ENCODE measurements at places on chromosomes 4 and X.

DNA sequence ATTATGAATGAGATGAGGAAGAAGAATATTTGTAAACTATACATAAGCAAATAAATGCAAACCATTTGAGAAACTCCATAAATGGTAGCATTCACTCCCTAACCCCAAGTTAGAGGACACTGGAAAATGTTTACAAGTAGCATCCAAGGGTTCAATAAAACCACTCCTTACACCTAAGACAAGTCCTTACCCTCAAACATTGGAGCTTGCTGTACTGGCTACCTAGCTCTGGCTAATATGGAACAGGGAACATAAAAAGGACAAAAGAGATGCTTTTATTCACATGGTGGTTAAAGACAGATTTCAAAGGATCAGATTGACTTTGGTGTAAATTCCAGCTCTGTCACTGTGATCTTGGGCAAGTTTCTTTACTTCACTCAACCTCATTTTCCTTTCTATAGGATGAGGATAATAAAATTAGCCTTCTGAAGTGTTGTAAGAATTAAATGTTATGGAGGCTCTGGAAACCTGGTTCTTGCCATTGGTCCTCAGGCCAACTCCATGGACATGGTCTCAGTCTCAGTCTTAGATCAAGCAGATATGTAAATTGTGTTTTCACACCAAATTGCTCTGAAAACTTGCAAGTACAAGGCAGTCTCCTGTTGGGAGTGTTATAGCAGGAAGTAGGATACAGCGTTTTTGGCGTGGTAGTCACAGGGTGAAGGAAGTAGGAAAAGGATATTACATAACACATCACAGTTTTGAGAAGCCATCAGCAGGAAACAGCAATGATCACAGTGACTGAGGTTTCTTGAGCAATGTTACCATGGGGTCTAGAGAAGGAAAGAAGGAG, 3.3 kb downstream of the CXCL1 start:
- no peak for DNase-seq

- DNase-seq = no peak
Measured at GRCh38 chrX:112270991-112271390, 188.4 kb upstream of the TRPC5 start.

- no peak for DNase-seq
Measured at GRCh38 chr4:4395849-4396627, 9.1 kb downstream of the NSG1 start.

DNA sequence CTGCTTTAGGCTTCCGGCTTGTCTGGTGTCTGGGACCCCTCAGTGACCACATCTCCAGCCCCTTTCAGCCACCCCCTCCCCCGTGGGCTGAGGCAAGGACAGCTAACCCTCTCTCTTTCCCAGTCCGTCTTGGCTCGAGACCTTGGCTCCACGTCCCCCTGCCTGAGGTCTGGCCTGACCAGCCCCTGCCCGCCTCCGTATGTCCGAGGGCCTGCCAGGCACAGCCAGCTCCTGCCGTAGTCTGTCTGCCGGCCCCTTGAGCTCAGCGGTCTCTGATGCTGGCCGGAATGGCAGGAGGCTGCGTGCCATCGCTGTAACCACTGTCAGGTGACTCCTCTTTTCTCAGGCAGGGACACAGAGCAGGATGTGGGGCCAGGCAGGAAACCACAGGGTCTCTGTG, 73.3 kb upstream of the LRPAP1 start:
- DNase-seq = no peak

DNA sequence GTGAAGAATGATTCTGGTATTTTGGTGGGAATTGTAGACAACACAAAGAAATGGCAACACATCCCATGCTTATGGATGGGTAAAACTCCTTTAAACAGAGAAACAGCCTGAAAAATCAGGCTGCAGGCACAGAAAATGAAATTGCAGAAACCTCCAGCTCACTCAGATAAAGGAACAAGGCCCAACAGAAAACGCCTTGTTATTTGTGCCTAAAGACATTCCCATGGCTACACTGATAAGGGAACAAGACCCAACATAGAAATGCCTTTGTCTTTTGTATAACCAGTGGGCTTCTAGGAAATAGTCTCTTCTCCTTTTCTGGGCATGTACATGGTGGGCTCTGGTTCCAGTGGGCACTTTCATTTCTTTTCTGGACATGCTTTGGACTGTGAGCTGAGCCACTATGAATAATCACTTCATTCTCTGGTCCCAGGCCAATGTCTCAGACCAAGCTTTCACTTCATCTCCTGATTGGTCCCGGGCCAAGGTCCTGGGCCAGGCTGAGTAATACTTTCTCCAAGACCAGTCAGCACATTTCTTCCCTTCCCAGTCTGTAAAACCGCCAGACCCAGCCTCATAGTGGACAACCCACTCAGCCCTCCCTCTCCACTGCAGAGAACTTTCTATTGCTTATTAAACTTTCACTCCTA, 160.5 kb downstream of the TBX22 start:
- DNase-seq = no peak

All from stimulated activated naive CD4-positive, alpha-beta T cell treated with Interleukin-2 at 50 U/mL for 16 hours (primary cell).